ENCODE measurements at places on chromosomes 16 and 17. TPM values are rescaled to one million over a fixed set of nuclear protein-coding genes. Genes with fewer than 3 reads are reported as not detected.

- H3K27ac ChIP-seq = no peak overlapping the region
- H3K36me3 ChIP-seq = no peaks in the 10 kb centered on the region
- no peaks in the 10 kb centered on the region for H3K27me3 ChIP-seq
- no peak overlapping the region for H3K4me3 ChIP-seq
Observed at GRCh38 chr16:5595849-5596248, 498.3 kb upstream of the EEF2KMT start.

DNA sequence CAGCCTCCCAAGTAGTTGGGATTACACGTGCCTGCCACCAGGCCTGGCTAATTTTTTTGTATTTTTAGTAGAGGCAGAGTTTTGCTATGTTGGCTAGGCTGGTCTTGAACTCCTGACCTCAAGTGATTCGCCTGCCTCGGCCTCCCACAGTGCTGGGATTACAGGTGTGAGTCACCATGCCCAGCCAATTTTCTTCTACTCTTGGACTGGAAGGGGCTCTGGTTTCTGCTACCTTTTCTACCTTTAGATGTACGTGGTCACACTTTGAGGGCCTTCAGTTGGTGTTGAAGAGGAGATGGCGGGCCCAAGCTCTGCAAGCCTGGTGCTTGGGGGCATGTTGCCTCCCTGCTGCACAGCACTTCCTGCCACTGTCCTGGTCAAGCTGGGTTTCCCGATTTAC is 173.6 kb downstream of the PRKCA start:
- H3K27me3 ChIP-seq = no peaks in the 10 kb centered on the region
- no peaks in the 10 kb centered on the region for H3K36me3 ChIP-seq
- H3K4me1 ChIP-seq = peaks cover 8% of the 10 kb centered on the region

GRCh38 chr17:50467114-50467854 is 1.4 kb downstream of the CHAD start:
- no peak overlapping the region for H3K27ac ChIP-seq
- no peaks in the 10 kb centered on the region for H3K27me3 ChIP-seq

- no peaks in the 10 kb centered on the region for H3K27me3 ChIP-seq
- no peak overlapping the region for H3K4me3 ChIP-seq
- no peak for DNase-seq
- no peak overlapping the region for H3K27ac ChIP-seq
- H3K36me3 ChIP-seq = no peaks in the 10 kb centered on the region
Observed at GRCh38 chr17:8894202-8894671, 26.8 kb upstream of the PIK3R6 start.

DNA sequence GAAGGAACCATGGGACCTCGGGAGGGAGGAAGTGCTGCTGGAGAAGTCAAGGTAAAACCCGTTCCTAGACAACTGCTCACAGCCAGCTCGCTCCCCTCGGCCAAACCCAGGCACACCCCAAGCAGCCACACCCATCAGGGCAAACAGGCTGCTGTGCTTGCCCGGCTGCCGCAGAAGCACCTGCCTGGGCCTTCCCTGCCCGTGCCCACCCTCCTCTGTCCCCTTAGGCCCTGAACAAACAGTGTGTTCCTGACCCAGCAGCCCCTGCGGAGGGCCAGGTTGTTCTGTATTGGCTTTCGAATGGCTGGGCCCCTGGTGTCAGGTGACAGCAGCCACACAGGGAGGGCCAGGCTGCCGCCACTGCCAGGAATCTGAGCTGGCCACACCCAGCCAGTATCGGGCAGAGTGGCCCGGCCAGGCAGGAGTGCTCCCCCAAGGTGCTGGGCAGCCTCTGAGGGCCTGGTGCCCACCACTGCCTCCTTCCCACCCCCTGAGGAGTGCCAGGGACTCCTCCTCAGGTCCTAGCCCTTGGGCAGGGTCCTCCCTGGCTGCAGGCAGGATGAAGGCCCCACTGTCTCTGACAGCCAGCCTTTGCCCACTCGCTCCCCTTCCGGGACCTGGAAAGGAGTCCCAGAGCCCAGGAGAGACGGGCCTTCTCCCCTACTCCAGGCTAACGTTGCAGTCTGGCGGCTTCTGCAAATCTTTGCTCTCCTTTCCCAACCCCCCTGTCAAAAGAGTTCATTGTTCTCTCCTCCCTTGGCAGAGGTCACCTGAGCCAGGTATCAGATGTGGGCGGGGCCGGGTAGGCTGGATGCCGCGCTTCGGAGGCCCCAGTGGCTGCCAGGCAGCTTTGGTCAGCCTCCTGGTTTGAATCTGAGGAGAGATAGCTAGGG is 24.0 kb downstream of the LLGL2 start:
- no peaks in the 10 kb centered on the region for H3K27me3 ChIP-seq
- H3K4me1 ChIP-seq = no peaks in the 10 kb centered on the region
- peak overlapping the region; percentile 99 for H3K27ac ChIP-seq

DNA sequence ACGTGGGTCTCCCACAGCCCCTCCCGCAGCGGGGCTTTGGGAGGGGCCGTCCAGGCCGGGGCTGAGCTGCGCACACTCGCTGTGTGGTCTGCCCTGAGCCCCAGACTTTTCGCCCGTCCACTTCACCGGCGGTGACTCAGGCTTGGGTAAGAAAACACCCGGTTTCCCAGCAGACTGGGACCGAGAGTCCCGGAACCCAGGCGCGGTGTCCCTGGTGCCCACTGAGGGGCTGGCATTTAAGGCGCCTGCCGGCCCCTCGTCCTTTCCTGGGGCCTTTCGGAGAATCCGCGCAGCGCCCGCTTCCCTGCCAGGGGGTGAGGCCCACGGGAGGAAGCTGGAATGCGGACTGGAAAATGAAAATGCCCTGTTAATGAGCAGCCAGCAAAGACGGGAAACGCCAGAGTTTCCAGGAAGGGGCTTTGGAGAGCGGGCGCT is 100.3 kb downstream of the C16orf95 start:
- no peaks in the 10 kb centered on the region for H3K27me3 ChIP-seq
- no peaks in the 10 kb centered on the region for H3K36me3 ChIP-seq

DNA sequence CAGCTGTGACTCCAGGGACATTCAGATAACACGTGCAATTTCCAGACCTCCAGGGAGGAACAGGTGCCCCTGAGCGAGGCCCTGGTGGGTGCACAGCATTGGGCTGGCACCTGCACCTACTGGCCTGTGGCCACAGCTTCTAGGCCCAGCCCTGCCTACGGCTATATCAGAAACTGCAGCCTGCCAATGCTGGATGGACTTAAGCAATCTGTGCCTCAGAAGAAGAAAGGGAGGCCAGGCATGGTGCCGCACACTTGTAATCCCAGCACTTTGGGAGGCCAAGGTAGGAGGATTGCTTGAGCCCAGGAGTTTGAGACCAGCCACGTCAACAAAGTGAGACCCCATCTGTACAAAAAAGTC is 12.4 kb downstream of the PITPNM3 start:
- DNase-seq = no peak
- H3K4me1 ChIP-seq = no peaks in the 10 kb centered on the region
- H3K27ac ChIP-seq = no peak overlapping the region

DNA sequence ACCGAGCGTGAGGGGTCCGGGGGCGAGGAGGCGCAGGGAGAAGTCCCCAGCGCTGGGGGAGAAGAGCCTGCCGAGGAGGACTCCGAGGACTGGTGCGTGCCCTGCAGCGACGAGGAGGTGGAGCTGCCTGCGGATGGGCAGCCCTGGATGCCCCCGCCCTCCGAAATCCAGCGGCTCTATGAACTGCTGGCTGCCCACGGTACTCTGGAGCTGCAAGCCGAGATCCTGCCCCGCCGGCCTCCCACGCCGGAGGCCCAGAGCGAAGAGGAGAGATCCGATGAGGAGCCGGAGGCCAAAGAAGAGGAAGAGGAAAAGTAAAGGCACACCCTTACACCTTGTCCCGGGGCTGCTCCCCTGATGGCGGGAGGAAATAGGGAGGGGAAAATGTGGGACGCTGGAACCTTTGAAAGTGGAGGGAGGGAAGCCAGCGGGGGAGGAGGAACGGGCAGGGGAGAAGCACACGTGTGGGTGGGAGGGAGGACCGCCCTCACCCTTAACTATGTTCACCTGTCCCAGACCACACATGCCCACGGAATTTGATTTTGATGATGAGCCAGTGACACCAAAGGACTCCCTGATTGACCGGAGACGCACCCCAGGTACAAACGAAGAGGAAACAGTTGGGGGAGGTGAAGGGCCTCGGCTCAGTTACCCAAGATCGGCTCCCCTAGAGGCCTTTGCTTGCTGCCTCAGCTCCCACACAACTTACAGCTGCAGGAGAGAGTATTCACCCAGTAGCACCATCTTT is 916 bp downstream of the PAGR1 start:
- no peaks in the 10 kb centered on the region for H3K27me3 ChIP-seq
- no peaks in the 10 kb centered on the region for H3K36me3 ChIP-seq
- peaks cover 7% of the 10 kb centered on the region for H3K4me1 ChIP-seq
- peak overlapping the region; percentile 93 for H3K4me3 ChIP-seq

DNA sequence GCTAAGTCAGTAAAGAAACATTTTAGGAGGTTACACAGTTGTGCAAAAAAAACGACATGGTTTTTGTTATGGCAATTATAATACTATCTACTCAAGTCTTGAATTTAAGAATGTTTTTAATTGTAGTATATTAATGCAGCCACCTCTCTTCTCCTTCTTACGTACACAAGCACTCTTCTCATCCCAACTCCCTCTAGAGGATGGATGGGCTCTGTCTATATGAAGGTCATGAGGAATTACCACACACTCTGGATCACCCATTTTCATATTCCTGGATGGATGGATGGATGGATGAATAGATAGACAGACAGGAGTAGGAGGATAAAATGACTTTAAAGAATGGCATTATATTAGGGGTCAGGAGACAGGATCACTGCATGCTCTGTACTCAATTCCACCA is 120.0 kb downstream of the PHKB start:
- H3K4me1 ChIP-seq = no peaks in the 10 kb centered on the region
- no peak overlapping the region for H3K27ac ChIP-seq
- no peak for DNase-seq
- H3K36me3 ChIP-seq = peaks cover 3% of the 10 kb centered on the region

GRCh38 chr17:50830352-50830751 is 5.0 kb upstream of the WFIKKN2 start:
- no peak overlapping the region for H3K4me3 ChIP-seq
- H3K27ac ChIP-seq = no peak overlapping the region
- H3K27me3 ChIP-seq = no peaks in the 10 kb centered on the region
- DNase-seq = no peak

DNA sequence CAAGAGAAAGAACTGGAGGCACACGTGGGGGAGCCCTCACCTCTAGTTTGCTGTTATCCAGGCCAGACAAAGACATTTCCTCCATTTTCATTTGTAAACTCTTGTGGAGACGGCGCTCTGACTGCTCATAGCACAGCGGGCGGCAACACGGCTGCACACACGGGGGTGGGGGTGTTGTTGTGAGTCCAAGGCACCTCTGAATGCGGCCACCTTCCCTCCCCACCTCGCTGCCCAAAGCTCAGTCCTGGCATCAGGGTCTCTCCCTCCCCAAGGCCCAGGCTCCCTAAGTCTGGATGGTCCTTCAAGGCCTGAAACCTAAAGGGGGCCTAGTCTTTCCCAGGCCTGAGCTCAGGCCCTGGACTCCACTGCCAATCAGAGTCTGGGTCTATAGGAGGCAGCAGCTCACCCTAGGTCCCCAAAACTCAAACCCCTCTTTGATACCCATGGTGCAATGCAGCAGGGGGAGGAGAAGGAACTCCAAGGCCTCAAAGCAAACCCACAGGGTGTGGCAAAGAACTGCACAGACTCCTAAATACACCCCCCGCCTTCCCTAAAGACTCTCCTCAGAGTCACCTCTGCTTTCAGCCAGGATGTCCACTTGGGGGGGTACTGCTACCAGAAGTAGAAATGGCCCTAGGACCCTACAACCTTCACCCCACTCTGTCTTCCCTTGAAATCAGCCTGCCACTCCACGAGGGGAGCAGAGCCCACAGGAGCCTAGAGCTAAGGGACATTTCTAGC is 1.5 kb downstream of the ATXN7L3 start:
- H3K27ac ChIP-seq = peak overlapping the region; percentile 92
- H3K27me3 ChIP-seq = no peaks in the 10 kb centered on the region
- H3K4me1 ChIP-seq = no peaks in the 10 kb centered on the region
- H3K4me3 ChIP-seq = peak overlapping the region; percentile 84
- H3K36me3 ChIP-seq = peaks cover 44% of the 10 kb centered on the region

DNA sequence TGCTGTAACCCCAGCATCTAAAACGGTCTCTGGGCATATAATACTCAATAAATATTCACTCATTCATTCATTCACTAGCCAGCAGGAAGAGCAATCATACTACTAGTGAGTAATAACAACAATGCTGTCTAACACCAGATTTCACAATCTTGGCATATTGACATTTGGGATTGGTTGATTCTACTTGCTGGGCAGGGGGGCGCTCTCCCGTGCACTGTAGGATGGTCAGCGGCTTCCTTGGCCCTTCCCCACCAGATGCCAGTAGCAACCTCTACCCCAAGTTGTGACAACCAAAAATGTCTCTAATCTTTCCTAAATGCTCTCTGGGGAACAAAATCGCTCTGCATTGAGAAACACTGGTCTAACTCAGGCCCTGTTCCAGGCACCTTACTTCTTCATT is 20.7 kb downstream of the WFDC1 start:
- no peaks in the 10 kb centered on the region for H3K4me1 ChIP-seq
- no peaks in the 10 kb centered on the region for H3K36me3 ChIP-seq
- no peaks in the 10 kb centered on the region for H3K27me3 ChIP-seq
- no peak overlapping the region for H3K27ac ChIP-seq

DNA sequence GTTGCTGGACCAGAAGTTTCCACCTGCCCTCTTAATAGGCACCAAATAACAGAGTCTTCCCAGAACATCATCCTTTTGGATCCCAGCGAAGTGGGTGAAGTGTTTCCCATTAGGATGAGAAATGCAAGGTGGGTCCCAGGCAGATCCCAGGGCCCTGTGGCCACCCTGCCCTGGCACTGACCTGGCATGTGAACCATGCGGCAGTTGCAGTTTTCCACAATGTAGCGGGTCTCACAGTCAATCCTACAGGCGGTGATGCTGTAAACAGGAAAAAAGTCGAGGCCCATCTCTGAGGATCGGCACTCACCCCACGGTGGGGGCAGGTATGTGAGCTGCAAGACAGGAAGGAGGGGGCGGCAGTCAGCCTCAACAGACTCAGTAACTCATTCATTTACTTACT is 36.4 kb downstream of the SPACA3 start:
- H3K27ac ChIP-seq = no peak overlapping the region
- H3K36me3 ChIP-seq = no peaks in the 10 kb centered on the region
- no peak overlapping the region for H3K4me3 ChIP-seq
- no peaks in the 10 kb centered on the region for H3K27me3 ChIP-seq
- no peak for DNase-seq

DNA sequence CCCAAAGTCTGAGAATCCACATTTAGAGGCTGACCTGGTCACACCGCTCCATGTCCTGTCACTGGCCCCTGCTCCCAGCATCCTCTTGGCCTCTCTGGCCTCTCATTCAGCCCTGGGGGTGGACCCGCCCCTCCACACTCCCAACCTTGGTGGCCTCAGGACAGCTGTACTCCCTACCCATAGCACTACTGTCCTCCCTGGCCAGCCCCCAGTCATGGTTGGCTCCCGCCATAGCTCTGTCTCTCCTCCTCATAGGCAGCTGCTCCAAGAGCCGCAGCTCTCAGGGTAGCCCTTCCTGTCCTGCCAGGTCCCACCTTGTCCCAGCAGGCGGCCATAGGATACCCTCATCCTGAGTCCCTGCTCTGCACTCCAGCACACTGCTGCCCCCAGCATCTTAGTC is 38.0 kb upstream of the PHB1 start:
- no peak overlapping the region for H3K4me3 ChIP-seq
- H3K27me3 ChIP-seq = peaks cover 2% of the 10 kb centered on the region
- no peaks in the 10 kb centered on the region for H3K36me3 ChIP-seq
- H3K27ac ChIP-seq = no peak overlapping the region

The MRPL38 gene
- polyA plus RNA-seq = 93.5 TPM

The HBZ gene
- not detected for polyA plus RNA-seq

The FAM222B gene
- polyA plus RNA-seq = 13.6 TPM

The CCL1 gene
- not detected for polyA plus RNA-seq
